ENCODE measurements at places on chromosomes 12 and 14.

DNA sequence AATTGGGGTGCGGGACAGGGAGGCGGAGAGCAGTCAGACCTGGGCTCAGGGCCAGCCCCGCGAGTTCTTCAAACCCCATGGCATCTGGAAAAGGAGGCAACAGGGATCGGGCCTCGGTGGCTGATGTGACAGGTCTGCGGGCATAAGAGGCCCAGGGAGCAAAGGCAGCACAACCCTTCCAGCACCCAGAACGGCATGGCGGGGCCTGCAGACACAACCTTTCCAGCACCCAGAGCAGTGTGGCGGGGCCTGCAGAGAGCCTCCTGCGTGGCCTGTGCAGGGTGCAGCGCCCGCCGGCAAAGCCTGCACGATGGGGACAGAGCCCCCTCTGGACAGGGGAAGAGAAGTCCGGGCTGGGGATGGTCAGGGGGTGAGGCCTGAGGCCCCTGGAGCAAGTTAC is 26.2 kb upstream of the TRAF3 start:
- no peak for DNase-seq

DNA sequence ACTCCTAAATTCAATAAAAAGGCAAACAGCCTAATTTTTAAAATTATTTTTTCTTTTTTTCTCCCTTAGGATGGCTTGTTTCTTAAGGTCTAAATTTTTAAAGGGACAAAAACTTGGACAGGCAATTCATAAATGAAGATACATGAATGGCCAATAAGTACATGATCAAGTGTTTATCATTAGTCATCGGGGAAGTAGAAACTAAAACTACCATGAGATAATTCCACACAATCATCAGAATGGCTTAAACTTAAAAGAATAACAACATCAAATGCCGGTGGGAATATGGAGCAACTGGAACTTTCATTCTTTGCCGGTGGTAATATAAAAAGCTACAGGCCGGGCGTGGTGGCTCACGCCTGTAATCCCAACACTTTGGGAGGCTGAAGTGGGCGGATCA is 29.1 kb downstream of the MOK start:
- DNase-seq: no peak

GRCh38 chr14:53032161-53032803 is 81.4 kb upstream of the FERMT2 start:
- DNase-seq: no peak

DNA sequence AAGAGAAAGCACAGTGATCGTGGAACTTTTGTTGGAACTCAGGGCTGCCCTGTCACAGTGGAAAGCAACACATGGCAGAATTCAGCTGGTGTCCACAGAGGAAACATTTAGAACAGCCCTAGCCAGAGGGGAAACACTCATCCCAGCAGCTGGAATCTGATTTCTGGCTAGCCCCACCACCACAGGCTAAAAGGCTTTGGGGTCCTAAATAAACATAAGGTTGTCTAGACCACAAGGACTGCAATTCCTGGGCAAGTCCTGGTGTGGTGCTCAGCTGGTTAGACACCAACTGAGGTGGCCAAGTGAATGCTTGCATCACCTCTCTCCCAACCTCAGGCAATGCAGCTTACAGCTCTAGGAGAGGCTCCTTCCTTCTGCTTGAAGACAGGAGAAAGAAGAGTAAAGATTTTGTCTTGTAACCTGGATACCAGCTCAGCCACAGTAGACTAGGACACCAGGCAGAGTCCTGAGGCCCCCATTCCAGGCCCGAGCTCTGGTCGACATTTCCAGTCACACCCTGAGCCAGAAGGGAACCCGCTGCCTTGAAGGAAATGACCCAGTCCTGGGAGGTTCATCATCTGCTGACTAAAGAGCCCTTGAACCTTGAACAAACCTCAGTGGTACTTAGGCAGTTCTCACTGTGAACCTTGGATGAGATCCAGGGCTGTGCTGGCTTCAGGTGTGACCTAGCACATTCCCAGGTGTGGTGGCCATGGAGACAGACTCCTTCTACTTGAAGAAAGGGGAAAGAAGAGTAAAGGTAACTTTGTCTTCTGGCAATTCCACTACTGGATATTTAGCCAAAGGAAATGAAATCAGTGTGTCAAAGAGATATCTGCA is 85.4 kb upstream of the PLXNC1 start:
- no peak for DNase-seq

GRCh38 chr12:116657921-116658495 is 79.9 kb downstream of the SPRING1 start:
- DNase-seq: no peak

GRCh38 chr14:90693413-90693812 is 122.8 kb downstream of the TTC7B start:
- no peak for DNase-seq

- DNase-seq: no peak
Observed at GRCh38 chr12:95942101-95942523, 302 bp downstream of the CCDC38 start.
